ENCODE measurements at places on chromosomes 13 and 19.

GRCh38 chr19:44808463-44809371, at the start of gene BCAM:
TSS of gene BCAM (plus strand) at chr19:44809103. CDS start at chr19:44809125, 22 bp downstream.
- peak; percentile 55 for DNase-seq

GRCh38 chr19:18431351-18432197, 6.4 kb downstream of the ISYNA1 start:
- no peak for DNase-seq

GRCh38 chr13:30727491-30728355, 7.6 kb upstream of the ALOX5AP start:
- DNase-seq, result no peak

DNA sequence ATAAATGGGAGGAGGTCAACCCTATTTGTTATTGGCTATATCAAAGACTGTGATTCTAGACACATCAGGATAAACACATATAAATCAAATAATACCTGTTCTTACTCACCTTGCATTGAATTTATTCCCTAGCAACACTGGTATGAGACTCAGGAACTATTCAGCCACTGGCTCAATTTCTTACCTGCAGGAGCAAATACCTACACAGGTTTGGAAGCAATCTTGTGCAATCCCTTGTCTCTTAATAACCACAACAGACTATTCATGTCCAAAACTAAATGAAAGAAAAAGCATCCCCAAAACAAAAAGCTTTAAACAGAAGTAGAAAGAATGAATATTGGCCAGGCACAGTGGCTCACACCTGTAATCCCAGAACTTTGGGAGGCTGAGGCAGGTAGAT, 55.5 kb downstream of the TBC1D4 start:
- no peak for DNase-seq

GRCh38 chr13:43245374-43245964, 222.1 kb downstream of the DNAJC15 start:
- no peak for DNase-seq

DNA sequence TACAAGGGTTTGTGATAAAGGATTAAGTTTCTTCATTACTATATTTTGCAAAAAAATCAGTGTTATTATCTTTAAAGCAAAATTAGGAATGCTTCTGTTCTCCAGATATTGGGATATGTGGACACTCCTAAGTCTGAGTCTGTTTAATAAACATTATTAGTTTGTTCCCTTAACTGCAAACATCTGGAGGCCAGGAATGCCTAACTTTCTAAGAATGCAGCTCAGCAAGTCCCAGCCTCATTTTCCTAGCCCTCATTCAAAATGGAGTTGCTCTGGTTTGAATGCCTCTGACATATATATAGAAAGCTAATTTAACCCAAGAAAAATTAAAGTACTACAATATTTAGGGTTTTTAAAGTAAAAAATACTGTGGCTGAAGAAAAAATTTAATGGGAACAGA, 33.6 kb upstream of the EDNRB start:
- DNase-seq, result no peak

GRCh38 chr19:8142513-8142900, 6.9 kb downstream of the FBN3 start:
- no peak for DNase-seq

DNA sequence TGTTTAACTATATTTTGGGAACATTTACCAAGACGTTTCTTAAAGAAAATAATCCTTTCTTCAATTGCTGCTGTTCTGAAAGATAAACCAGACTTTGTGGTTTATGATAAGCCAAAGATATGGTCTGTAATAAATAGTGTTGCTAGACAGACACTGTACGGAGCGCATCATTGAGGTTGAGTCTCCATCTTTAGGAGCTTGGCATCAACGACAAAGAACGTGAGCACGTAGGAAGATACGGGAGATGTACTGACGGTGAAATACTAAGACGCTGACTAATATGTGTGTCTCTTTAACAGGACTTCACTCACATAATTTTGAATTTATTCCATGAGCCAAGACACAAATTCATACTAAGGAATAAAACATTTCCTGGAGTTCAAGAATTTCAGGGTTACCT, 16.2 kb downstream of the TEX29 start:
- DNase-seq, result no peak

- DNase-seq, result no peak
These were observed 137.4 kb downstream of the SPRY2 start for GRCh38 chr13:80203496-80203895.

GRCh38 chr13:39527961-39528660, 74.9 kb downstream of the LHFPL6 start:
- DNase-seq, result no peak

DNA sequence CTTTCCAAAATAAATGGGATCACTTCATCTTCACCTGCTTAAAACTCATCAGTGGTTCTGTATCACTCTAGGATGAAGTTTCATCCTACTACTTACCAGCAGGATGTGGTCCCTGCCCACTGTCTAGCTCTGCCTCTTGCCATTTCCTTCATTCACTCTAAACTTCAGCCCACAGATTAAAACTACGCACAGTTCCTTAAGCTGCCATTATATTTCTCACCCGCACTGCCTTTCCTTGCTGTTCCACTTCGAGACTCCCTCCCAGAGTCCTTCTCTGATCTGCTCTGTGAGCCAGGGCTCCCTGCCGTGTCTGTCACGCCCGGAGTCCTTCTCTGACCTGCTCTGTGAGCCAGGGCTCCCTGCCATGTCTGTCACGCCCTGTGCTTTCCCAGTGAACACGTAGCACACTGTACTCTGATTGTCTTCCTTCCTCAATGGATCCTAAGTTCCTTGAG, 52.0 kb upstream of the NPAS1 start:
- no peak for DNase-seq

- DNase-seq, result no peak
These were observed 168.8 kb downstream of the OLFM4 start for GRCh38 chr13:53197424-53197823.

GRCh38 chr13:51258612-51259548, 36.7 kb downstream of the FAM124A start:
- peak; percentile 14 for DNase-seq

- no peak for DNase-seq
These were observed 207.5 kb downstream of the SLITRK5 start for GRCh38 chr13:87878706-87879105.

DNA sequence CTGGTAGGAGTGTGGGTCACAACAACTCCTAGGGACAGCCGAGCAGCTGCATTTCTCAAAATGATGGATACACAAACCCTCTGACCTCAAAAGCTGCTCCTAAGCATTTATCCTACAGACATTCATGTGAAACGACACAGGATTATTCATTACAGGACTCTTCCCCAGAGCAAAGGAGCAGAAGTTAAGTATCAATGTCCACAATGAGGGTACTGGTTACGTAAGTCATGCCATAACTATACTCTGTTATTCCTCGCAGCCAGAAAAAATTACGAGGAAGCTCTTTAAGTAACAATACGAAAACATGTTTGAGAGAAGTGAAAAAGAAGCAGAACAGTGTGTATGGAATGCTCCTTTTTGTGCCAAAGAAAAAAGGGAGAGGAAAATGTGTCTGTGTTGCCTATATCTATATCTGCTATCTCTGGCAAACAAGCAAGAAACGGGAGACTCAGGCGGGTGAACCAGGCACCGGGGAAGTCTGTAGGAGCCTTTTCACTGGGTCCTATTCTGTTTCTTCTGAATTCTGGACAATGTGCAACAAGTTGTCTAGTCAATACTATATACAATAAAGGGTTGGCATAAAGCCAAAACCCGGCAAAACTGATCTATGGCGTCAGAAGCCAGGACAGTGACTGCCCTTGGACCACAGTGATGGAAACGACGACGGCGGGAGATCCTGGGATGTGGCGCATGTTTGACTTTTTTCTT, 1.3 kb downstream of the ISOC2 start:
- DNase-seq, result no peak

DNA sequence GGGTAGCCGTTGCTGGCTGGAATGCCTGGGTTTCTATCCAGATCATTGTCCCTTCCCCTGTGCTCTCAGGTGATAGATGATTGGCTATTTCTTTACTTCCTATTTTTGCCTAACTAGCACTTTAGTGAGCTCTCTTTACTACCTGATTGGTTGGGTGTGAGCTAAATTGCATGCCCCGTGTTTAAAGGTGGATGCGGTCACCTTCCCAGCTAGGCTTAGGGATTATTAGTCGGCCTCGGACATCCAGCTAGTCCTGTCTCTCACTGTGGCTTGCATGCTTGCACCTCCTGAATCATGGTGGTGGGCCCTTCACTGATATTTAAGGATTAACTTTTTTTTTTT, 10.1 kb downstream of the TTYH1 start:
- no peak for DNase-seq

DNA sequence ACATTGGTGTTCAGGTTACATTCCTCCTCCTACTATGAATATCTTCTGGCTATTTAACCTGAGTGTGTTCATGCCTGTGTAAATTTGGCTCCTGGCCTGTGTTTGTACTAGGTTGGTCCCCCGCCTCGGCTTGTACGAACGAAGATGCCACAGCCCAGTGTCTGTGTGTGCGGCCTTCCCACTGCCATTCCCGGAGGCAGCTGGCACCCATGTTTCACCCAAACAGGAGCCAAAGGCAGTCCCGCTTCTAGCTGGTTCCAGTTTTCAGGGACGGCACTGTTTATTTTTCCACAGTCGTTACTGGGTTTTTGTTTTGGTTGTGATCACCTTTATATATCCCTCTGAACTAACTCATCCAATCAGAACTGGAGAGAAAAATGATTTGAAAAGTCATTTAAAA, 102.5 kb upstream of the ZNF536 start:
- DNase-seq, result no peak

DNA sequence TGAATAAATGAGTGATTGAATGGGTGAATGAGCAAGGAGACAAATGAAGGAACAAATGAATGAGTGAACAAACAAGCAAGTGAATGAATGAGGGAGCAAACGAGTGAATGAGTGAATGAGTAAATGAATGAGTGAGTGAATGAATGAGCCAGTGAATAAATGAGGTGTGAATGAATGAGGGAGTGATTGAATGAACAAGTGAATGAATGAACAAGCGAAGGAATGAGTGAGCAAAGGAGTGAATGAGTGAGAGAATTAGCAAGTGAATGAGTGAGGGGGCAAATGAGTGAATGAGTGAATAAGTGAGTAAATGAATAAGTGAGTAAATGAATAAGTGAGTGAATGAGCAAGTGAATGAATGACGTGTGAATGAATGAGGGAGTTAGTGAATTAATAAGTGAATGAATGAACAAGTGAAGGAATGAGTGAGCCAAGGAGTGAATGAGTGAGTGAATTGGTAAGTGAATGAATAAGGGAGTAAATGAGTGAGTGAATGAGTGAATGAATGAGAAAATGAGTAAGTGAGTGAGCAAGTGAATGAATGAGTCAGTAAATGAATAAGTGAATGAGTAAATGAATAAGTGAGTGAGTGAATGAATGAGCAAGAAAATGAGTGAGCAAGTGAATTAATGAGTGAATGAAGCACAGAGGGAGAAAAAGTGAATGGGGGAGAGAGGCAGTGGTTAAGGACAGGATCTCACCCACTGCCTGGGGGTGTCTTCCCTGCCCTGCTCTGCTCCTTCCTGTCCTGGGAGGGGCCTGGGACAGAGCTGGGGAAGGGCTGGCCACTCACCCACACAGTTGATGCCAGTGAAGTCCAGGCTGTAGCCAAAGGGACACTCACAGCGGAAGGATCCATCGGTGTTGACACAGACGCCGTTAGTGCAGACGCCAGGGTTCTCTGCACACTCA, 36.4 kb downstream of the CCL25 start:
- peak; percentile 14 for DNase-seq

DNA sequence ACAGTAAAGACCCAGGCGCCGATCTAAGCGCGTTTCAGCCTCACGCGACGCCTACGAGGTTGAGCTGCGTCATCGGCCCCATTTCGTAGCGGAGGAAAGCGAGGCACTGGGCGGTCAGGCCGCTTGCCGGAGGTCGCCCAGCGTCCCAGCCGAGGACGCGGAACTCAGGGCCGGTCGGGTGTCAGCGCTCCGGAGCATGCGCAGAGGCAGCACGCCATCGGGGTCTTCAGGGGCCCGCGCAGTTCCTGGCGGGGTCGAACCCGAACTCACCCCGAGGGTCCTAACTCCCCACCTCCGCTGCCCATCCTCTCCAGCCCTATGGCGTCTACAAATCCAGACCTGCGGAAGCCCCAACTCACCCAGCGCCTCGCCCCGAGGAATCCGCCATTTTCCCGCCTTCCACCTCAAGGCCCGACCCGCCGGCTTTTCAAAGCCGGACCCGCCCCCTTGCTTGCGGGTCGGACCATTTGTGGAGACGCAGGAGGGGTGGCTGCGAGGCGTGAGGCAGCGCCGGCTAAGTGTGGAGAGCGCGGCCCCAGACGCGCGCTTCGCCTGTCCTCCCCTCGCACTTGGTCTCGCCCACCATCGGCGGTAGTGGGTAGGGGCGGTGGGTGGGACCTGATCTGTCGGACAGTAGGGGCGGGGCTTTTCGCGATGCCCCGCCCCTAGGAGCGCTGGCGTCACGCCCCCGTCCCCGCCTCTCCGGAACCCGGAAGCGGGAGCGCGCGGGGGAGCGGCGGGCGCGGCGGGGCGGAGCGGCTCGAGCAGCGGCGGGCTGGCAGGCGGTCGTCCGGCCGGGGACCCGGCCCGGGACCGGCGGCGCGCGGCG, at the start of the genes HAUS8 and MYO9B:
Gene HAUS8, minus strand, starts transcription at position 418 of the 829 bp plus-strand sequence. Its CDS starts 30 bp downstream, at position 388.
Gene MYO9B, plus strand, starts transcription at position 743 of the 829 bp plus-strand sequence. CDS start 25,941 bp downstream, outside the sequence.
- DNase-seq, result peak; percentile 98

- DNase-seq, result no peak
These were observed 3.0 kb downstream of the HSPBP1 start for GRCh38 chr19:55276720-55277430.

- no peak for DNase-seq
These were observed 23.5 kb upstream of the MYDGF start for GRCh38 chr19:4693471-4694121.

- DNase-seq, result no peak
These were observed 20.1 kb upstream of the ZNRF4 start for GRCh38 chr19:5434970-5435641.

- DNase-seq, result no peak
These were observed 83.8 kb upstream of the TM9SF2 start for GRCh38 chr13:99417201-99418102.

GRCh38 chr19:29294343-29294811, 81.4 kb upstream of the UQCRFS1 start:
- no peak for DNase-seq

DNA sequence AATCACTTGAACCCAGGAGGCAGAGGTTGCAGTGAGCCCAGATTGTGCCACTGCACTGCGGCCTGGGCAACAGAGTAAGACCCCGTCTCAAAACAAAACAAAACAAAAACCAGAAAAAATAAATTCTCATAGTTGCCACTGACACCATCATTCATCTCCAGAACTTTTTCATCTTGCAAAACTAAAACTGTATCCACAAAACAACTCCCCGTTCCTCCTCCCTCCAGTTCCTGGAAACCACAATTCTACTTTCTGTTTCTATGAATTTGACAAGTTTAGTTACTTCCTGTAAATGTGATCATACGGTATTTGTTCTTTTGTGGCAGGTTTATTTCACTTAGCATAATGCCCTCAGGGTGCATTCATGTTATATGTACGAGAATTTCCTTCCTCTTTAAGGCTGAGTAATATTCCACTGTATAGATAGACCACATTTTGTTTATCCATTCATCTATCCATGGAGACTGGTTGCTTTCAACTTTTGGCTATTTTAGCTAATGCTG, 13.2 kb upstream of the ADGRE5 start:
- DNase-seq, result no peak
